ENCODE measurements at places on chromosomes 7 and 10. TPM values are rescaled to one million over a fixed set of nuclear protein-coding genes. Genes with fewer than 3 reads are reported as not detected.

DNA sequence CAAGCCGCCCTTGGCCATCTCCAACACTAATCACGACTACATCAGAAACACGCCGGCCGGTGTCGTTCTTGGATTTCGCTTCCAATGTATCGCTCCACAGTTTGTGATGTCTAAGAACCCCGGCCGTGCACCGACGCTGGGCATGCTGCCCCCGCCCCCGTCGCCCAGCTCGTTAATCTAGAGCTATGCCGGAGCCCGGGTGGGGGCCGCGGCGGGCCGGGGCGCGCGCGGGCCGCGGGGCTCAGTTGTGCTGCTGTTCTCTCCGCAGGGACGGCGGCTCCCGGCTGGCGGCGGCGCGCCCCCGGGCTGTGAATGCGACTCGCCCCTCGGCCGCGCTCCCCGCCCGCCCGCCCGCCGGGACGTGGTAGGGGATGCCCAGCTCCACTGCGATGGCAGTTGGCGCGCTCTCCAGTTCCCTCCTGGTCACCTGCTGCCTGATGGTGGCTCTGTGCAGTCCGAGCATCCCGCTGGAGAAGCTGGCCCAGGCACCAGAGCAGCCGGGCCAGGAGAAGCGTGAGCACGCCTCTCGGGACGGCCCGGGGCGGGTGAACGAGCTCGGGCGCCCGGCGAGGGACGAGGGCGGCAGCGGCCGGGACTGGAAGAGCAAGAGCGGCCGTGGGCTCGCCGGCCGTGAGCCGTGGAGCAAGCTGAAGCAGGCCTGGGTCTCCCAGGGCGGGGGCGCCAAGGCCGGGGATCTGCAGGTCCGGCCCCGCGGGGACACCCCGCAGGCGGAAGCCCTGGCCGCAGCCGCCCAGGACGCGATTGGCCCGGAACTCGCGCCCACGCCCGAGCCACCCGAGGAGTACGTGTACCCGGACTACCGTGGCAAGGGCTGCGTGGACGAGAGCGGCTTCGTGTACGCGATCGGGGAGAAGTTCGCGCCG is 1.9 kb downstream of the VWC2 start:
- no peak for DNase-seq

DNA sequence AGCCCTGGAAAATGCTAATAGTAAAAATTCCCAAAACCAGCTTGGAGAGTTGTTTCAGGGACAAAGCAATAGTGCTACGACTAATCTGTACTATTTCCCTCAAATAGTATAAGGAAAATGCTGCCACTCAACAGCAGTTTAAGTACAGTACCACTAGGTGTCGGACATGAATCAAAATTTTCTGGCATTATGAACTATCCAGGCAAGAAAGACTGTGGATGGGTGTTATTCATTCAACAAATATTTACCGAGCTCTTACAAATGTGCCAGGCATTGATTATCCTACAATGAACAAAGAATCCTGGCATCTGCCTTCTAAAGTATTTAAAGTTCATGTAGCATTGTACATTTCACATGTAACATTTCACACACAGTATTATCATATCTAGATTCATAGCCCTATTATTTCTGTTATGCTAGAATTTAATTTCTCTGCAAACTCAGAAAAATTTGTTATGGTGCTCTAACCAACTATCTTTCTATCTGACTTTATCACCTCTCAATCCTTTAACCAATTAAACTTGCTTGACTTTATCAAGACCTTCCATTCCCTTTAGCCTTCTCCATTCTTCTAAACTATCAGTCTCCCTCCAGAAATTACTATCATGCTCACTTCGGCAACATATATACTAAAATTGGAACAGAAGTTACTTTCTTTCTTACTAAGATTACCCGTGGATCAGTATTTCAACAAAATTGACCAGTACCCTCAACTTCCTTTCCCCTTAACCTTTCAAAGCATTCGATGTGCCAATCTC is 80.6 kb downstream of the ARHGAP21 start:
- DNase-seq, result peak; percentile 58

PLCE1 gene
- 47.9 TPM for polyA plus RNA-seq

GRCh38 chr10:68826764-68827591 is at the start of gene STOX1:
Gene STOX1, plus strand, starts transcription at chr10:68827531. Its CDS starts 93 bp downstream, at chr10:68827624.
- peak; percentile 16 for DNase-seq

GRCh38 chr7:106812027-106812643 is 52.9 kb upstream of the PIK3CG start:
- DNase-seq, result no peak

DNA sequence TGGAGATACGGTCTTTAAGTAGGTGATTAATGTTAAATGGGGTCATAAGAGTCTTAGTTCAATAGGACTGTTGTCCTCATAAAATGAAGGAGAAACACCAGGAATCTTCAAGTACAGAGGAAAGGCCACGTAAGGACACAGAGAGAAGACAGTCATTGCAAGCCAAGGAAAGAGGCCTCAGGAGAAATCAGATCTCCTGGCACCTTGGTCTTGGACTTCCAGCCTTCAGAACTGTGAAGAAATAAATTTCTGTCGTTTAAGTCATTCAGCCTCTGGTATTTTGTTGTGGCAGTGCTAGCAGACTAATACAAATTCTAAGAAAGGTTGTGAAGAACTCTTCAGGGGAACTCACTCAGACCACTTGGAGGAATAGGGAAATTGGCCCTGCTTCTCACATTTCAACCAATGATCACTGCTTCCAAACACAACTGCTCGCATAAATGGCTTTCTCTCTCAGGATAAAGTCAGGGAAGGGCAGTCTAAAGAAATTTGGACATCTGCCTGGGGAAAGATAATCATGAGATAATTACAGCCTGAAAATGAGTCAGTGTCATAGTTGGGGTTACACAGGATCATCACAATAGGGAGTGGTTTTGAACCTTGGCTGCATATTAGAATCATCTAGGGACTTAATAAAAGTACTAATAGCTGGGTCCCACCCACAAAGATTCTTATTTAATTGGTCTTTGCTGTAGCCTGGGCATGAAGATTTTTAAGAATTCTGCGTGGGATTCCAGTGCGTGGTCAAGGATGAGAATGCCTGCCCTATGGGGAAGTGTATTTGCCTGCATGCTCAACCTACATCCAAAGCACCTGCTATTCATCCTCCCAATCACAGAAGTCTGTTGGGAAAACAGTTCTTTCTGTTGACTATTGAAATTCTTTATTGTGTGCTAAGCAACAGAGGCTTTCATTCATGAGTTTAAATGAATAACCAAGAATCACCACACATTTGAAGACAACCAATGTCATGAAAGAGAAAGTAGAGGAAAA is 310.6 kb upstream of the PLXDC2 start:
- DNase-seq, result no peak

DNA sequence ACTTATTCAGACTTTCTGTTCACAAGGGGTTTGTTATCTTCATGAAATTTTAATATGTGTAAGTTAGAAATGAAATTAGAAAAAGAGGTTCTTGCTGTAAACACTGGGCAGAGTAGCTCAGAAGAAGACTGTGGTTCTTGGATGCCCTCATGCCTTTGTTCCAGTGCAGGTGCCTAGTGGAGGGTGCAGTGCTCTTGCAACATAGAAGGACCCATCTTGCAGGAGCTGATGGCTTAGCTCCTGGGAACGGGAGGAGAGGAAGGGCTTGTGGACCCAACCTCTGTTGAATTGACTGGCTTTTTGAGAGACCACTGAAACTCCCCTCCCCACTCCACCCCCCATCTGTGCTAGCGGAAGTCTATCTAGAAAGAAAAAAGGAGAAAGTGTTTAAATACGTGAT is 116.8 kb downstream of the GLCCI1 start:
- DNase-seq, result no peak

GRCh38 chr10:112526139-112526538 is 79.1 kb downstream of the VTI1A start:
- no peak for DNase-seq

GRCh38 chr7:105286441-105286840 is 102.3 kb downstream of the SRPK2 start:
- DNase-seq, result no peak

- DNase-seq, result no peak
These were observed 9.5 kb upstream of the ZNF862 start for GRCh38 chr7:149828357-149829309.

DNA sequence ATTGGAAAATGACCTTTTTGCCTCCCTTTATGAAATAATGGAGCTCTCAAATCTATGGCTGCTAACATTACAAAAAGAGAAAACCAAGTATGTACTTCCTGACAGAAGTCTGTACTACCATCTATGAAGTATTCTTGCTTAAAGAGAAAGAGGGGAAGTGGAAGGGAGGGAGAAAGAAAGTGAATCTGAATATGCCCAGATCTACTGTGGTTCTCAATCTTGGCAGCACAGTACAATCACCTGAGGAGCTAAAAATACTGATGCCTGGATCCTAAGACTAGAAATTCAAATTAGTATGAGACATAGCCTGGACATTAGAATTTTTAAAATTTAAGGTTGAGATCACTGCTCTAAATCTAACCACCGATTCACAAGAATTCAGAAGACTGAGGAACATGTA is 85.2 kb downstream of the IGF2BP3 start:
- DNase-seq, result no peak

GRCh38 chr10:59085711-59086502 is 90.5 kb upstream of the PHYHIPL start:
- no peak for DNase-seq

- DNase-seq, result no peak
These were observed 16.8 kb upstream of the GDF10 start for GRCh38 chr10:47283101-47283630.

DNA sequence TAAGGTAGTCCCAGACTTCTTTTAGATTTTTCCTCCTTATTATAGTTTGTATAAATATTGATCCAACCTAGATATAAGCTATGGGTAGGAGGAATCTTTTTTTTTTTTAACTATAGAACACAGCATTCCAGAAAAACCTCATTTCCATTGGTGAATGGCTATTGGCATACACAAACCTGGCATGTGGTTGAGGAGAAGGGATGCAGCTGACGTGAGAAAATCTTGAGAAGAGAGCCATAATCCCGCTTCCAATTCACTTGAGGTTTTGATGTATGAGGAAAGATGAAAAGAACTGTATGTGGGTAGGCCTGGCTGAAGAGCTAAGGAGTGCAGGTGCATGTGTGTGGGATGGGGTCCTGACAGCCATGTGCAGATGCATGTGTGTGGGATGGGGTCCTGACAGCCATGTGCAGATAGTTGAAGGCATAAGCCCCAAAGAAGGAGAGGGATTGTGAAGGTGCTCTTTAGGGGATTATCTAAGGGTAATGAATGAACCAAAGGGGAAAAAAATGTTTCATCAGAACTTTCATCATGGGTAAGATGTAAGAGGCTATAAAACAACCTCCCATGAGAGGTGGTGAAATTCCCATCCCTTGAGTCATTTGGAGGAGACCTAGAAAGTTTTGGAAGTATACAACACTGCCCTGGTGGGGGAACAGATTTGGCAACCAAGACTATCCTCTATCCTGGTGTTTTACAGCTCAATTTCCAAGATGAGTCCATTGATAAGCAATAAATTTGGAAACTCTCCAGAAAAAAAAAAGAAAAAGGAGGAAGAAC is 3.8 kb upstream of the PKD2L1 start:
- DNase-seq, result no peak

DNA sequence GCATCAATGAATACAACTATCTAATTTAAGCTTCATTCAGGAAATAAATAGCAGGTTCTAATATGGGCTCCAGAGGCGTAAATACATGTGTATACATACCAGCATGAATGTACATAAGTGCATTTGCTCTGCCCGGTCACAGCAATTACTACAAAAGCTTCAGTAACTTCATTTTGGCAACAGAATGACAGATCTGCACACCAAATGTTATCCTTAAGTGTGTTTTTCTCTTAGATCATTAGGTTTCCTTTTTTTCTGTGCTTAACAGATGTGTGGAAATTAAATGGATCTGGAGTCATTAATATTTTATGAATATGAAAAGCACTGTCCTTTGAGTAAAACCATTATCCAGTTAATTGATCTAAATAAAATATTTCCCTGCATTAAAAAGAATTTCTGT is 159.0 kb upstream of the MEOX2 start:
- no peak for DNase-seq

DNA sequence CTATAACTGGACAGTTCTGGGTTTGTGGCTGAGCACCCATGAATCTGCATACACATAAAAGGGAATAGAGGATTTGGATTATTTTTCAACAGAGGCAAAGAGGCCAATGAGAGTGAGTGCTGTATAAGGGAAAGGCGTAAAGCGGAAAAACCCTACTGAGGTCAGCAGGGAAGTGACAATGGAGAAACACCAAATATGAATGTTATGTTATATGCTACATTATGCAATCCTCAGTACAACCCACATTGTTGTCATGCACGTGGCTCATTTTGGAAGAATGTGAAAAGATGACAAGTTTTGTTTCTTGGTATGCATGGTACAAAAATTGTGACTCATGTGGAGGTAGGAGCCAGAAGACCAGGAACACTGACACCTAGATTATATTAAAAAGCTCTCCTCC is 113.6 kb upstream of the AMPH start:
- no peak for DNase-seq

DNA sequence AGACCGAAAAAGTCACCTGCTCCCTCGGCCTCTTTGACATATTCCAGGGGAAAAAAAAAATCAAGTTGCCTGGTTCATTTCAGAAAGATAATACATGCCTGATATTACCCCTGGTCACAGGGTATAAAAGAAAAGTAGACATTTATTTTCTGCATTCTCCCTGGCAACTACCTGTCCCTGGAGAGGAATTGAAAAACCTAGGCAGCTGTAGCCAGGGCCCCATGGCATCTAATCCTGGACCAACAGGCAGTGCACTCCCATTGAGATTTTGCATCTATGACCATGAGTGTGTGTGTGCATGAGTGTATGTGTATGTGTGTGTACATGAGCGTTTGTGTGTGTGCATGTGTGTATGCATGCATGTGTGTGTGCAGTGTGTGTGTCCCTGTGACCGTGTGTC is 338.2 kb upstream of the PFKP start:
- DNase-seq, result no peak

CYP2C8 gene
- polyA plus RNA-seq, result 0.82 TPM

DNA sequence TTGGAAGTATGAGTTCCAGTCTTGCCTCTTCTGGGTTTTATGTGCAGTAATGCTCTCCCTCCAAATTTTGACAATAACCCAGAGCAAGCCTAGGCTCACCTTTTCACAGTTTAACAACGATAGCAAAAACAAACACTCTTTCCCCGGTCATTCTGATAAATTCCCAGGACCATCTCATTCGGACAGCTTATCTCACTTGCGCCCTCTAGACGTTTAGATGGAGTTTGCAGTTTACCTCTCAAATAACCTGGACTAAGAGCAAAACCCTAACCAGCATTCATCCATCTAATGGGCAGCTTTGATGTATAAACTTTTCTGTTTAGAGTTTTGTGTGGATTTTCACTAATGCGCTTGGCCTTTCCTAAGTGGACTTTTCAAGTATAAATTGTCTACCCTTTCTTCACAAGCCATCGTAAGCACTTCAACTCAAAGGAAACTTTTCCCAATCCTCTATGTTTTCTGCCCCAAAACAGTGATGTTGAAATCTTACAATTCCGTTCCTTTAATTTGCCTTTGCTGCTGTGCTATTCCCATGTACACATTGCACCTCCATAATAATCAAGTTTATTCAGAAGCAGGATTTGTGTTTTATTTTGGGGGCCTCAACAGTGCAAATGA is 114.9 kb downstream of the HDAC9 start:
- no peak for DNase-seq

Data from forelimb muscle (tissue), 1 donor.